ENCODE measurements at places on chromosomes 4 and X. TPM values are rescaled to one million over a fixed set of nuclear protein-coding genes. Genes with fewer than 3 reads are reported as not detected.
A peak's percentile ranks its signal among the peaks of the same experiment; 100 is the strongest.

DNA sequence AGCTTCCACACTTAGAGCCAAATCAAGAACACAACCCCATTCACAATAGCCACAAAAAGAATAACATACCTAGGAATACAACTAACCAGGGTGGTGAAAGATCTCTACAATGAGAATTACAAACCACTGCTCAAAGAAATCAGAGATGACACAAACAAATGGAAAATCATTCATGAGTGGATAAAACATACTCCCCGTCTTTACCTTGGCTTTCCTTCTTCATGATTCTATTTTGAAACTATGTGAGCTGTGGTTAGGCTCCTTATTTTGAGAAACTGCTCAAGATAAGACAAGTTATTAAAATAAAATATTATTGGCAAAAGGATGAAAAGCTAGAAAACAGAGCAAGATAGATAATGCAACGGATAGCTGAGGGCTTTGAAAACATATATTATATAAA is 598.1 kb upstream of the FAT1 start:
- H3K4me3 ChIP-seq = no peak overlapping the region
- no peaks in the 10 kb centered on the region for H3K36me3 ChIP-seq
- no peaks in the 10 kb centered on the region for H3K4me1 ChIP-seq
- H3K27me3 ChIP-seq = no peaks in the 10 kb centered on the region

DNA sequence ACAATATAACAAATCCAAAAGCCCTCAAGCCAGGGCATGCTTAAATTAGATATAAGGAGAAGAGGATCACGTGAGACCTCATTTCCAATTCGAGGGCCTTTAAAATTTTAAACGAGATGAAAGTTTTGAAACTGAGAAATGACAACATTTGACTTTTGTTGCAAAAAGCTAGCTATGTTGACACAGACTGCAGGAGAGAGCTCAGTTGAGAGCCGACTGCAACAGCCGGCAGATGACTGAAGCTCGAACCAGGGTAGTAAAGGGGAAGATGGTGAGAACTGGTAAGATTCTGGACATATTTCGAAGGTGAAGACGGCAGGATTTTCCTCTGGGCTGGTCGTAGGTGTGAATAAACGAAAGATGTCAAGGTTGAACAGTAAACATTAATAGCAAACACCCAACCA is 773 bp downstream of the PRMT9 start:
- no peak for DNase-seq
- H3K27ac ChIP-seq = no peak overlapping the region
- H3K4me1 ChIP-seq = no peaks in the 10 kb centered on the region
- H3K36me3 ChIP-seq = peaks cover 11% of the 10 kb centered on the region
- H3K27me3 ChIP-seq = no peaks in the 10 kb centered on the region

DNA sequence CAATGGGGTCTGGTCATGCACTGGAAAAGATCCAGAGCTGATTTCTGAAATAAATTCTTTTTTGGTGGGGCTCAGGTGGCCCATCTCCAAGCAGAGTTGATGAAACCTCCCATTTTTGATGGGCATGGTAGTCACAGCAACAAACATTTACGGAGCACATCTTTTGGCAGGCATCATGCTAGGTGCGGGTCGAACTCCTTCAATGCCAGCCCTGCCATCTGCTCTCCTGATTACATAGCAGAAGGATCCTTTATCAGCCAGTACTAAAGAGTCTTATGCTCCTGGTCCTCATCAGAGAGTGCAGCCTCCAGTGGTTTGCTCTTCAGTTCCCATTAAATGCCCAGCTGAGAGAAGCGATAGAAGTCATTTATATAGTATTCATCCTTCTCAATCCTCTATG is 121.7 kb downstream of the GRXCR1 start:
- H3K36me3 ChIP-seq = no peaks in the 10 kb centered on the region
- no peaks in the 10 kb centered on the region for H3K4me1 ChIP-seq
- H3K27me3 ChIP-seq = no peaks in the 10 kb centered on the region
- H3K4me3 ChIP-seq = no peak overlapping the region
- H3K27ac ChIP-seq = no peak overlapping the region

DNA sequence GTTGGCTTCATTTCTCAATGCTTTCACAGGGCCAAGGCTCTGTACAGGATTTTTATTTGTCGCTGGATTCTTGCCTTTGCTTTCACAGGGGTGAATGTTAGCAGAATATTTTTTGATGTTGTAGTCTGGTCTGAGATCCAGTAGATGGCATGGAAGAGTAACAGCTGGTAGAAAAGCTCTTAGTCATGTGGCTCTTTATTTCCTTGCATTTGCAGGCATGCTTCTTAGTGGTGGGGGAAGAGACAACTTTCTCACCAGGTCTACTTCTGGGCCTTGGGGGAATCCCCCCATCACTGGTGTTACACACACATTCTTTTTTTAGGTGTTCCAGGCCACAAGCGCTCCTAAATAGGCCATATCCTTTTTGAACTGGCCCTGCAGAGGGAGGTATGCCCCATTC is 58.2 kb upstream of the DKK2 start:
- no peaks in the 10 kb centered on the region for H3K27me3 ChIP-seq
- 0 out of 3 replicates have a peak, but pooled peaks cover 1% of the 10 kb centered on the region for H3K36me3 ChIP-seq
- peaks cover 3% of the 10 kb centered on the region for H3K4me1 ChIP-seq
- DNase-seq = peak; percentile 25
- H3K4me3 ChIP-seq = no peak overlapping the region
- no peak overlapping the region for H3K27ac ChIP-seq

GRCh38 chr4:181770971-181771370 is 472.2 kb upstream of the TENM3 start:
- no peak overlapping the region for H3K27ac ChIP-seq
- no peaks in the 10 kb centered on the region for H3K36me3 ChIP-seq
- H3K4me1 ChIP-seq = no peaks in the 10 kb centered on the region
- no peak overlapping the region for H3K4me3 ChIP-seq
- no peaks in the 10 kb centered on the region for H3K27me3 ChIP-seq

DNA sequence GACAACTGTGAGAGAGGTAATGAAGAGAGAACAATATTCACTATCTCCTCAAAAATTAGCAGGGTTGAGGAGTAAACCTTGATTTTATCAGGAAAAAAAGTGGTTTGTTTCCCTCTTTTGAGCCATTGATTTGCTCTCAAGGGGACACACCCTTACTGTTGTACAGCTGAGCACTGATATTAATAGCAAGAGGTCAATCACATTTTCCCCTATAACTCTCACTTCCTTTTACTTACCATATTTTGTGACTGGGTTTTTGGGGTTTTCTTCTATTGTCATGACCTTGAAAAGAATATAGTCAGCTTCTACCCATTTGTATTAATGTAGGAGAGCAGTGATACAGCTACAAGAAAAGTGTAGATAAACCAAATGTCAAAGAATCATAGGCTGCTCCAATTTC is 70.2 kb upstream of the LONRF3 start:
- no peak overlapping the region for H3K27ac ChIP-seq
- no peaks in the 10 kb centered on the region for H3K27me3 ChIP-seq
- H3K4me3 ChIP-seq = no peak overlapping the region
- H3K36me3 ChIP-seq = no peaks in the 10 kb centered on the region

GRCh38 chrX:56505866-56506265 is 57.6 kb upstream of the UBQLN2 start:
- H3K4me1 ChIP-seq = no peaks in the 10 kb centered on the region
- peak; percentile 16 for DNase-seq
- H3K36me3 ChIP-seq = peaks cover 8% of the 10 kb centered on the region
- H3K27me3 ChIP-seq = no peaks in the 10 kb centered on the region

- H3K4me3 ChIP-seq = no peak overlapping the region
- no peaks in the 10 kb centered on the region for H3K36me3 ChIP-seq
- no peaks in the 10 kb centered on the region for H3K4me1 ChIP-seq
- H3K27me3 ChIP-seq = no peaks in the 10 kb centered on the region
- no peak for DNase-seq
- no peak overlapping the region for H3K27ac ChIP-seq
These were observed 31.5 kb downstream of the PRPS1 start for GRCh38 chrX:107659768-107660167.

- no peak for DNase-seq
- H3K4me1 ChIP-seq = no peaks in the 10 kb centered on the region
- H3K27ac ChIP-seq = no peak overlapping the region
- H3K27me3 ChIP-seq = no peaks in the 10 kb centered on the region
These were observed 11.9 kb downstream of the FSTL5 start for GRCh38 chr4:162151850-162152249.

DNA sequence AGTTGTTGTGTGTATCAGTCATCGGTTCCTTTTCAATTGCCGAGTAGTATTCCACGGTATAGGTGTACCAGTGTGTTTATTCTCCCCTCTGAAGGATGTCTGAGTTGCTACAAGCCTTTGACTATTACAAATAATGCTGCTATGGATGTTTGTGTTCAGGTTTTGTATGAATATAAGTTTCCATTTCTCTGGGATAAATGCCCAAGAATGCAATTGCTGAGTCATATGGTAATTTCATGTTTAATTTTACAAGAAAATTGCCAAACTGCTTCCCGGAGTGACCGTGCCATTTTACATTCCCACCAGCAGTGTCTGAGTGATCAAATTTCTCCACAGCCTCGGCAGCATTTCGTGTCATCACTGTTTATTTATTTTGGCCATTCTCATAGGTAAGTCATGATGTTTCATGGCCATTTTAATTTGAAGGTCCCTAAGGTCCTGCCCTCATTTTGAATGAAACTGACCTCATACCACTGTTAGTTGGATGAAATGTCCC is 73.9 kb downstream of the IRF2 start:
- H3K4me3 ChIP-seq = no peak overlapping the region
- no peak for DNase-seq
- H3K4me1 ChIP-seq = peaks cover 8% of the 10 kb centered on the region
- H3K36me3 ChIP-seq = peaks cover 41% of the 10 kb centered on the region
- H3K27ac ChIP-seq = no peak overlapping the region

GRCh38 chr4:52423967-52424366 is 235.1 kb downstream of the USP46 start:
- peaks cover 5% of the 10 kb centered on the region for H3K36me3 ChIP-seq
- no peaks in the 10 kb centered on the region for H3K27me3 ChIP-seq
- no peak overlapping the region for H3K4me3 ChIP-seq
- H3K27ac ChIP-seq = no peak overlapping the region

GRCh38 chr4:52249581-52249980 is 198.5 kb downstream of the SPATA18 start:
- no peak for DNase-seq
- no peak overlapping the region for H3K4me3 ChIP-seq
- H3K4me1 ChIP-seq = peaks cover 3% of the 10 kb centered on the region
- H3K27me3 ChIP-seq = no peaks in the 10 kb centered on the region
- no peak overlapping the region for H3K27ac ChIP-seq

DNA sequence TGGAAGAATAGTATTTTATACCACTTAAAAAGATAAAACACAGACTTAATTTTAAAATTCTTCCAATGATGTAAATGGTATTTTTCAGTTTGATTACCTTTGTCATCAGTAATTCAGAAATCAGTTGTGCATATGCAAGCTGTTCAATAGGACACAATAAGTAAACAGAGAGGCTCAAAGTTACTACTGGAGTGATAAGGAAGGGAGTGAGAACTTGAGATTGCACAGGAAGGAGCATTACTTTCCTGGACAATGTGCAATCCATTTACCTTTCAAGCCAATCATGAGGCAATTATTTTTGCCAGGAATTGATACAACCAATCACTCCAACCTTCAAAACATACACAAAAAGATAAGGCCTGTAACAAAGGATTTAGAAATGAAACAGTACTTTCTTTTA is 1024.3 kb downstream of the RAPGEF2 start:
- no peaks in the 10 kb centered on the region for H3K4me1 ChIP-seq
- no peaks in the 10 kb centered on the region for H3K27me3 ChIP-seq
- no peak overlapping the region for H3K27ac ChIP-seq
- peaks cover 18% of the 10 kb centered on the region for H3K36me3 ChIP-seq

- no peak overlapping the region for H3K27ac ChIP-seq
- peak overlapping the region; percentile 94 for H3K4me3 ChIP-seq
- H3K36me3 ChIP-seq = no peaks in the 10 kb centered on the region
- DNase-seq = peak; percentile 90
- H3K4me1 ChIP-seq = no peaks in the 10 kb centered on the region
These were observed 769 bp downstream of the TCEAL1 start for GRCh38 chrX:103629318-103630170.

GRCh38 chr4:109648266-109648996 is 54.8 kb downstream of the CASP6 start:
- DNase-seq = no peak
- no peak overlapping the region for H3K27ac ChIP-seq
- H3K36me3 ChIP-seq = no peaks in the 10 kb centered on the region
- H3K4me1 ChIP-seq = no peaks in the 10 kb centered on the region

GRCh38 chrX:84046403-84046984 is 141.5 kb downstream of the RPS6KA6 start:
- no peak overlapping the region for H3K27ac ChIP-seq
- H3K4me1 ChIP-seq = no peaks in the 10 kb centered on the region
- no peak overlapping the region for H3K4me3 ChIP-seq
- H3K27me3 ChIP-seq = no peaks in the 10 kb centered on the region
- peak; percentile 50 for DNase-seq

DNA sequence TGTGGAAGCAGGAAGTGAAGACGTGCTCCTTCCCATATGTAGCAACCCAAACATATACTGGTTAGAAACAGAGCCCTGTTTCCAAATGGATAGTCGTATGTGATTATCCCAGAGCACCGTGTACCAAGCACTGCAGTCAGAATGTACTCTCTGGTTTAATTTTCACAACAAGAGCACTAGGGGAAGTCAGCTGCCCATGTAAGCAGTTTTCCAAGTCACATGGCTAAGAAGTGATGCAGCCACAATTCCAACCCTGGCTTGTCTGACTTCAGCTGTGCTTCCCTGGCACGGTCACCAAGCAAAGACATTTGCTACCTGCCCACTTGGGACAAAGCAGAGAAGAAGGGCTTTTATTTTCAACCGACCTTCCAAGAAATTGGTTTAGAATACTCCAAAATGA is 28.2 kb upstream of the CEP135 start:
- no peaks in the 10 kb centered on the region for H3K36me3 ChIP-seq
- no peak overlapping the region for H3K4me3 ChIP-seq
- H3K27me3 ChIP-seq = no peaks in the 10 kb centered on the region

DNA sequence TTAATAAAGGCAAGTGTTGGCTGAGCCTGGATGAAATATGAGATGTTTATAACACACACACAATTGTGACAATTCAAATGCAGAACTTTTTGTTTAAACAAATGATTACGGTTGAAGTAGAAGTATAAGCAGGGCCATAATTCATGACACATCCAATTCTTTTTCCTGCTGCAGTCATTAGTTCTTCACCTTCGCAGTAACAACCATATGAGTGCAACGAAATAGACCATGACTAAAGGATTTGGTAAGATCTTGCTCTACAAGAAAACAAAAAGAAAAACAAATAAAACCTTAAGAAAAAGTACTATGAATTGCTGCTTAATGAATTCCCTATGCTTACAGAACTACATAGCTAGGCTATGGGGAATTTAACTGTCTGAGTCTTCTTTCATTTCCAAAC is 13.9 kb upstream of the BMPR1B start:
- no peaks in the 10 kb centered on the region for H3K27me3 ChIP-seq
- DNase-seq = no peak
- no peak overlapping the region for H3K4me3 ChIP-seq
- H3K27ac ChIP-seq = no peak overlapping the region
- H3K4me1 ChIP-seq = no peaks in the 10 kb centered on the region

Gene CHM
- total RNA-seq = 23.9 TPM

Gene CDK16
- 226 TPM for total RNA-seq

Gene SPP1
- 13.2 TPM for total RNA-seq

Gene MAML3
- total RNA-seq = 4.1 TPM

Gene PRDM8
- total RNA-seq = not detected

Gene DMRTC1
- not detected for total RNA-seq

Gene YIPF7
- not detected for total RNA-seq

Gene IL1RAPL1
- total RNA-seq = 0.33 TPM

Gene ADAM29
- not detected for total RNA-seq

Gene FTSJ1
- total RNA-seq = 49.4 TPM

Gene CYTL1
- 1.7 TPM for total RNA-seq

Gene CABS1
- 0.15 TPM for total RNA-seq

Gene NDP
- not detected for total RNA-seq

Gene PARM1
- 2.0 TPM for total RNA-seq
